Activated CD4-positive, alpha-beta T cell treated with anti-CD3 and anti-CD28 coated beads, Interleukin-2, Interleukin-4, amounts not matched to agents 100 ng/mL and 50 ng/mL, durations not matched to agents 16 hours and 8 hours (primary cell): ENCODE measurements at places on chromosomes 1 and 21.

DNA sequence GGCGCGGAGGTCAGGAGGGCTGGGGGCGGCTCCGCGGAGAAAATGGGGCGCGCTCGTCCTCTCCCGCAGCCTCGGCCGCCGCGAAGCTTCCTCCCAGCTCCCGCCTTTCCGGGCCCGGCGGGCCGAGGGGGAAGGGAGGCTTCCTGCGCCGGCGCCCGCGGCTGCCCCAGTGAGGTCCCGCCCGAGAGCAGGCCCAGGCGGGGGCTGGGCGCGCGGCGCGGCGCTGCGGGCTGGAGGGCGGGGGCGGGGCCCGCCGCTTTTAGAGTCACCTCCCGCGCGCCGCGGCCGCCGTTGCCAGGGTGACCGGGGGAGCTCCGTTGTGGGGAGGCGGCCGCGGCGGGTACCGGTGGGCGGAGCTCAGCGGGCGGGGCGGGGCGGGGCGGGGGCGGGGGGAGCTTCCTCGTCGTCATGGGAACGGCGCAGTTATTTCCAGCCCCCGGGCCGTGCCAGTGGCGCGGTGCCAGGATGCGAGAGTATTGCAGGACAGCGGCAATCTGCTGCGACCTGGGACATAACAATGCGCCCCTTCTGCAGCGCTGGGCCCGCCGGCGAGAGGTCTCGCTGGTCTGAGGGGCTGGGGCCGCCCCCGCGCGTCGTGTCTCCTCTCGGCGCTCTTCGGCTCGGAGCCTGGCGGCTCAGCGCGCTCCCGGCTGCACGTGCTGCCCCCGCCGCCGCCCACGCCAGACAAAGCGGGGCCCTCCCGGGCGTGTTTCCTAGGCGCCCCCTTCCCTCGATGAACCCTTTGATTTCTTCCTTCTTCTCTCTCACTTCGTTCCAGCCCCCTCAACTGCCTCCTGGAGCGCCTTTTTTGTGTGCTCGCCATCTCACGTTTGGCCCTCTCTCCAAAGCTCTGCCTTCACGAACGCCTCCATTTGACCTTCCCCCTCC is 16.9 kb downstream of the IER5 start:
- DNase-seq: peak; percentile 91

- DNase-seq: no peak
Measured at GRCh38 chr1:53956308-53957168, 10.4 kb downstream of the LRRC42 start.

DNA sequence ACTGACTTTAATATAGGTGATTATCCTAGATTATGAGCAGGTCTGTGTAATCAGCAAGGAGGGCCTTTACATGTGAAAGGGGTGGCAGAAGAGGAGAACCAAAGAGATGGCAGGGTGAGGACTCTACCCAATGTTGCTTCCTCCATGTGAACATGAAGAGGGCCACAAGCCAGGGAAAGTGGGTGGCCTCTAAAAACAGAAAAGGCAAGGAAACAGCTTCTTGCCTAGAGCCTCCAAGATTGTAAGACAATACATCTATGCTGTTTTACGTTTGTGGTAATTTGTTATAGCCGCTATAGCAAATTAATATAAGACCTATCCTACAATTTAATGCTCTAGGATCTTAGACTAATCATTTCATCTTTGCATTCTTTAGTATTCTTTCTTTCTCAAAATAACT is 85.5 kb downstream of the PLPP3 start:
- DNase-seq: no peak

- DNase-seq: no peak
Measured at GRCh38 chr1:162908780-162909179, 47.8 kb upstream of the CCDC190 start.
